ENCODE measurements at places on chromosomes 6 and 20. TPM values are rescaled to one million over a fixed set of nuclear protein-coding genes. Genes with fewer than 3 reads are reported as not detected.

DNA sequence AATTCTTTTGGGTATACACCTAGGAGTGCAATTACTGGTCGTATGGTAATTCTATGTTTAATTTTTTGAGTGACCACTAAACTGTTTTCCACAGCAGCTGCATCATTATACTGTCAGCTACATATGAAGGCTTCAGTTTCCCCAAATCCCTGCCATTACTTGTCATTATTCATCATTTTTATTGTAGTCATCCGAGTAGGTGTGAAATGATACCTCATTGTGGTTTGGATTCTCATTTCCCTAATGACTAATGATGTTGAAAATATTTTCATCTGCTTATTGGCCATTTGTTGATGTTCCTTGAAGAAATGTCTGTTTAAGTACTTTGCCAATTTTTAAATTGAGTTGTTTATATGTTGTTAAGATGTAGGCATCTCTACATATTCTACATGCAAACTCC, 633.6 kb upstream of the IMPG1 start:
- H3K27ac ChIP-seq: no peak overlapping the region
- no peaks in the 10 kb centered on the region for H3K4me1 ChIP-seq
- no peak overlapping the region for H3K4me3 ChIP-seq
- no peaks in the 10 kb centered on the region for H3K27me3 ChIP-seq
- no peak for DNase-seq
- H3K36me3 ChIP-seq: no peaks in the 10 kb centered on the region

- H3K27me3 ChIP-seq: no peaks in the 10 kb centered on the region
- H3K27ac ChIP-seq: no peak overlapping the region
Measured at GRCh38 chr6:125835221-125835744, 44.5 kb downstream of the NCOA7 start.

DNA sequence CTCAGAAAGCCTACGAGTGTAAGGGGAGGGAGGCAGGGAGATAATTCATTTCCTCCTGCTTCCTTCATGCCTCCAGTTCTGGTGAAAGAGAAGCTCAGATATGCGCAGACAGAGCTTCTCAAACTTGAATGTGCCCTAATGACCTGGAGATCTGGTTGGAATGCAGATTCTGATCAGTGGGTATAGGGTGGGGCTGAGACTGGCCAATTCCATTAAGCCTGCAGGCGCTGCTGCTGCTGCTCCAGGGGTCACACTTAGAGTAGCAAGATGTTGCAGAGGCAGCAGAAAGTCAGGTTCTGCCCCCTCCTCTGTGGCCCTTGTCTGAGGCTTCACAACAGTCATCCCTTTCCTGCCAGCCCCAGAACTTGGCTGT, 161.0 kb downstream of the DHX35 start:
- H3K36me3 ChIP-seq: no peaks in the 10 kb centered on the region
- H3K27ac ChIP-seq: no peak overlapping the region
- H3K4me3 ChIP-seq: no peak overlapping the region
- 0 out of 2 replicates have a peak, but pooled peaks cover 4% of the 10 kb centered on the region for H3K27me3 ChIP-seq
- peaks cover 24% of the 10 kb centered on the region for H3K4me1 ChIP-seq

MUC21 gene
- total RNA-seq: not detected

TSBP1 gene
- total RNA-seq: not detected

DNA sequence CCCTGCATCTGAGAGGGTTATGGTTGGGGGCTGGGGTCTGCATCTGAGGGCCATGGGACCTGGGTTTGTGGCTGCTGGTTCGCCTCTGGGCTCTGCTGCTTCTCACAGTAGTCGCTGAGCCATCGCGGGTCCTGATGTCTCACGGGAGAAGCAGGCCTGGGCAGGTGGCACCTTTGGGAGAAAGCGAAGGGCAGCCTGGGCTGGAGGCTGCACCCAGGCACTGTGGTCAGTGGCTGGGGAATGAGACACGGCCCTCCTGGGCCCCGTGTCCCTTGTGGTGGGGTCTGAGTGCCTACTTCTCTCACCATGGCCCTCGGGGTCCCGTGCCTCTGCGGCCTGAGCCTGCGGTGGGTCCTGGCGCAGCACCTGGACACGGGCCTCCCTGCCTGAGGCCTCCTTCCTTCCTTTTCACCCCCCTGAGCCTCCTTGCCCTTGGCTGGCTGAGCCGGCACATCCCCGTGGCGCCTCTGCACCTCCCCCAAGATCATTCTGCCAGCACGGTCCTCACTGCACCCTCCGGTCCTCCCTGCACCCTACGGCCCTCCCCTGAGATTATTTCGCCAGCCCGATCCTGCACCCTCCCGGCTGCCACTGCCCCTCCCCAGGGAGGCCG, 206.0 kb downstream of the ERMARD start:
- no peaks in the 10 kb centered on the region for H3K36me3 ChIP-seq
- no peak for DNase-seq
- no peak overlapping the region for H3K27ac ChIP-seq
- H3K4me3 ChIP-seq: no peak overlapping the region

- no peaks in the 10 kb centered on the region for H3K4me1 ChIP-seq
- no peak for DNase-seq
- no peak overlapping the region for H3K4me3 ChIP-seq
- H3K27me3 ChIP-seq: no peaks in the 10 kb centered on the region
- H3K36me3 ChIP-seq: no peaks in the 10 kb centered on the region
Measured at GRCh38 chr6:84455511-84456029, 228.1 kb upstream of the CEP162 start.

DNA sequence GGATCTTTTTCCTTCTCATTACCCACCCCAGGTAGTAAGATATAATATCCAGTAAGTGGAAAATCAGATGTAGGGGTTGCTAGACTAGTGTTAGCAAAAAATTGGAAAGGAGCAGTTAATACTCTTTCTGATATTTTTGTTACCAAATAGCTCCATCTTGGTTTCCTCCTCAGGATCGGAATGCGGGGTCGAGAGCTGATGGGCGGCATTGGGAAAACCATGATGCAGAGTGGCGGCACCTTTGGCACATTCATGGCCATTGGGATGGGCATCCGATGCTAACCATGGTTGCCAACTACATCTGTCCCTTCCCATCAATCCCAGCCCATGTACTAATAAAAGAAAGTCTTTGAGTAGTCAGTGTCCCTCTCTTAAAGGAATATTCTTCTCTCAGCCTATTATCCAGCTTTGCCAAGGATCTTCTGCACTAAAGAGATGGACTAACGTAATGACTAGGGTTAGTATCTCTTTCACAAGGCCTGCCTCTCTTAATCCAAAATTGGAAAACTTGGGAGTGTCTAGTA, 1.5 kb downstream of the ROMO1 start:
- H3K4me3 ChIP-seq: peak overlapping the region; percentile 99
- DNase-seq: peak; percentile 27
- H3K27ac ChIP-seq: 0 out of 2 replicates have a peak overlapping the region, but pooled peaks have one; percentile 30
- peaks cover 22% of the 10 kb centered on the region for H3K36me3 ChIP-seq
- H3K27me3 ChIP-seq: no peaks in the 10 kb centered on the region

DNA sequence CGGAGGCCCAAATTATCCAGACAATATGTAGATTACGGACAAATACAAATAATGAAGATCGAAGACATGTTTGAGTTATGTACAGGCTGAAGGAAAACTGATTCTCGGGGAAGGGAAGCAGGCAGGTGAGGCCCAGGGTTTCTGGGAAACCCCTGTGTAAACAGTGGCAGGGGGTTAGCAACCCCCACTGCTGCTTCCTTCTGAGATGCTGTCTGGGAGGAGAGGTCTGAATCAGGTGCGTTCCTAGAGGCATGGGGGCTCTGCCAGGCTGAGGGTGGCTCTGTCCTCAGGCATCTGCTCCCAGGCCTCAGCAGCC, 7.2 kb upstream of the MDGA1 start:
- peaks cover 20% of the 10 kb centered on the region for H3K4me1 ChIP-seq
- H3K27me3 ChIP-seq: peaks cover 68% of the 10 kb centered on the region
- no peaks in the 10 kb centered on the region for H3K36me3 ChIP-seq
- peak overlapping the region; percentile 63 for H3K4me3 ChIP-seq

DNA sequence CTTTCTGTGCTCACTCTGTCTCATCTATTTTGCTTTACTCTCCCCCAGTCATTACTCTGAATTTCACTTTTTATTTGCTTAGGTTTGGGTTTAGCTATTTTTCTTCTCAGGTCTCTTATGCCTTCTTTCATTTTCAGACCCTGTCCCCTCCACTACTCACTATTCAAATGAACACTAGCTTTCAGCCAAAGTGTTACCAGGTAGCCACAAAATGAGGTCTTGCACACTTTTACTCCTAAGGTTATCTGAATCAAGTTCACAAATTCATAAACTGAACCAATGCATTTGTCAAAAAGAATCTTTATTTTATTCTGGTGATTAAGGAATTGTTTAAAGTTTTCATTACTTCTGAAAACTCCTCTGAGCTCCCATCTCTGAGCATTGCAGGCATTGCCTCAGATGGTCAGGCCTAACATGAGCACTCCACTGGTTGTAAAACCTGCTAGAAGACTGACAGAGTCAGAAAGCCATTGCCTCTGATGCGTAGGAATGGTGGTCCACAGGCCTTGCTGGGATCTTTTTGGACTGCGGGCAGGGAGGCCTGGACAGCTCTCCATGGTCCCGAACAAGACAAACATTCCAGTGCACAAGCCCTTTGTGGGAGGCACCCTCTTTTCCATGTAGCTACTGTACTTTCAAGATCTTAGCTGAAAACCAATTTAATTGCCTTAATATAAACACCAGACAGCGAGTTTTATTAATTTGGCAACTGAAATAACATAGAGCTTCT, 48.5 kb downstream of the FYN start:
- H3K27ac ChIP-seq: no peak overlapping the region
- no peaks in the 10 kb centered on the region for H3K36me3 ChIP-seq
- H3K27me3 ChIP-seq: no peaks in the 10 kb centered on the region
- DNase-seq: no peak
- no peak overlapping the region for H3K4me3 ChIP-seq

DNA sequence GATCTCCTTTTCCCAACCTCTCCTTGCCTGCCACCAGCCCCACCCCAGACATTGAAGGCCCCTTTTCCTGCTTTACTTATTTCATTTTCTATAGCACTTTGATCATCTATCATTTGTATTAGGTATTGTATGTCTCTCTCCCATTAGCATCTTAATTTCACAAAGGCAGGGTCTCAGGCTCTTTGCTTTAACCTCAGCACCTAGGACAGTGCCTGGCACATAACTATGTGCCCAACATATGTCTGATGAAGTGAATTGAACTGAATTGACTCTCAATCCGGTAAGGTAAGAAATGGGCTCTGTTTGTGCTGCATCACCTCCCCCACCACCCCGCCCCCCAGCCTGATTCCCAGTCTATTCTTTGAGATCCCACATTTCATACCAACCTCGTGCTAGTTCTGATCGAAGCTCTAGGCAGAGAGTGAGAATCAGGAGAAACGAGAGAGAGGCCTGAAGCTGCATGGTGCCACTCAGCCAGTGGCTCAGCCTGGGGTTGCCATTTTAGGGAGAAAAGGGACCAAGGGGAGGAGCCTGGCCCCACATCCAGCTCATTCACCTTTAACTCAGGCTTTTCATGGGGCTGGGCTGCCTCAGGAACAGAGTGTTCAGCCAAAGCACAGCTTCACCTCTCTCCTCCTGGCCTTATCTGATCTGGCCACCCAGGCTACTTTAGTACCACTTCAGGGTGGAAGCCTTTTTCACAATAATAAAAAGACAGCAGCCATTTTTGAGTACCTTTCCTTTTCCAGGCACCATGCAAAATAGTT, at the start of gene SPINT3:
Gene SPINT3 (minus strand): TSS at position 476 of the 767 bp plus-strand sequence. CDS start 14 bp downstream, at position 462.
- H3K27ac ChIP-seq: no peak within 1 kb of the TSS
- no peak within 1 kb of the TSS for H3K4me3 ChIP-seq
- peak; percentile 23 for DNase-seq
- H3K4me1 ChIP-seq: no peaks in the 10 kb centered on the region

- H3K27ac ChIP-seq: no peak overlapping the region
- peaks cover 18% of the 10 kb centered on the region for H3K4me1 ChIP-seq
- no peak overlapping the region for H3K4me3 ChIP-seq
- DNase-seq: no peak
- H3K27me3 ChIP-seq: no peaks in the 10 kb centered on the region
Measured at GRCh38 chr6:81766482-81767069, 14.1 kb upstream of the TENT5A start.

Measured in GM23338 (cell line).